ENCODE measurements at places on chromosomes 11 and 22. TPM values are rescaled to one million over a fixed set of nuclear protein-coding genes. Genes with fewer than 3 reads are reported as not detected.
A peak's percentile ranks its signal among the peaks of the same experiment; 100 is the strongest.

DNA sequence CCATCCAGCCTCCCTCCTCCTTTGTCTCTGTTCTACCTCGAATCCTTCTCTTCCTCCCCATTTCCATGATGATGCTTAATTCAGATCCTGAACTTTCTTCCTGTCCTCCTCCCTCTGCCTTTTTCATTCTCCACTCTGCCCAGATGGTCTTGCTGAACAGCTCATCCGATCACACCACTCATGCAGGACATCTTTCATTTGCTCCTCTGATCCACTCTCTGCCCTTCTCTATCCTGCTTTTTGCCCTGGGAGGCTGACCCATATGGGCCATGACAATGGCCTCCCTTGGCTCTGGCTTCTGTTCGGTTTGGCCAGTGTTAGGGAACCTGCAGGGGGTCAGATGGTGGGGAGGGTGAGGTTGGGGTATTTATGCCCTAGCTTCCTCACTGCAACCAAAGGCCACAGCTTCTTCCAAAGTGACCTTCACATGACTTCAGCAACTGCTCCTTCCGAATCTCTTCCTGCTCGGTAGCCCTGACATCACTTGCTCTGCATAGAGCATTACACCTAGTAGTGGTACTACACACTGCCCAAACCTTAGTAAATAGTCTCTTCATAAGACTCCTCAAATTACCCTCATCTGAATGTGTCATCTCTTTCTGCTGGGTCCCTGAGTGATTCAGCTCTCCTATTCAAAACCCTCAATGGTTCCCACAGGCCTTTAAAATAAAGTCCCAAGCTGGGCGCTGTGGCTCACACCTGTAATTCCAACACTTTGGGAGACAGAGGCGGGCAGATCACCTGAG lies 32.7 kb upstream of the MICAL2 start:
- peak; percentile 52 for ATAC-seq

The OR8G5 gene
- total RNA-seq, result not detected

The SLC25A18 gene
- not detected for total RNA-seq

The TRIM49D2 gene
- total RNA-seq, result not detected
